Neural progenitor cell (in vitro differentiated cells): ENCODE measurements at places on chromosomes 12 and 14.

DNA sequence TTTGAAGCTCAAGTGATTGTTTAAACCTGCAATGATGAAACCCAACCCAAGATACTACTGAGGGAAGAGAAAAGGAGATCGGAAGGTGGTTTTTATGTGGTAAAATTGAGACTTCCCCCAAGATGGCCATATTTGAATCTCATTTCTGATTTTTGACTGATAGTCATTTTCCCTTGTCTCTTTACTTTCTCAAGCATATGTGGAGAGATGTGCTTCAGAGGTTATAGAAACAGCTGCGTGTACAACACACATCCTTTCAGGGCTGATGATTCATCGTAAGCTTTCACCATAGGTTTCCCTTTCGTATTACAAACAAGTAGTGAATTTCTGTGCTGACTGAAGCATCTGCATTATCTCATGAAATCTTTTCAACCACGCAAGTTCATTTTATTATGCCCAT lies 276.2 kb downstream of the EMP1 start:
- no peak for DNase-seq

GRCh38 chr14:95274279-95274678 lies 45.4 kb downstream of the CLMN start:
- DNase-seq = no peak

GRCh38 chr12:120936197-120936596 lies 32.0 kb upstream of the SPPL3 start:
- no peak for DNase-seq

DNA sequence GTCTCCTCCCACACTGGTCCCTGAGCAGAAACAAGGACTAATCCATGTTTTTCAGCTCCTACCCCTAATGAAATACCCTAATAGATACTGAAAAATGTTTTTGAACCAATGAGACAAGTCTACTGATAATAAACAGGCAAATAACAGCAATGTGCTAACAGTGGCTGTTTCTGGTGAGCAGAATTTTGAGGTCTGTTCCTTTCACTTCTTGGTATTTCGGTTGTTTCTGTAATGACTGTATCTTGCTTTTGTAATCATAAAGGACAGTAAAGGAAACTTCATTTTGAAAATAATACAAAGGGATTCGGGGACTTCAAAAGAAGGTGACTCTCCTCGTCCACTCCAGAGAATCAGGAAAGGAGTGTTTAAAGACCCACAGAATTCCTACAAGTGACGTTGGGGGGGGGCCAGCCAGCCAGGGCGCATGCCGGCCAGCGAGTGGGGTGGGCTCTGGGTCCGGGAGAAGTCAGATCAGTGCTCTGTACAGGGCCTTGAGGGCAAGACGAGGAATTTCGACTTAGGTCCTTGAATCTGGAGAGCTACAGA lies 1.1 kb upstream of the CD9 start:
- no peak for DNase-seq

- no peak for DNase-seq
Observed at GRCh38 chr12:119630962-119631550, 36.9 kb upstream of the PRKAB1 start.

- DNase-seq = no peak
Observed at GRCh38 chr12:89414322-89414721, 62.0 kb upstream of the DUSP6 start.

GRCh38 chr14:89242652-89243279 lies 174.3 kb downstream of the FOXN3 start:
- no peak for DNase-seq

DNA sequence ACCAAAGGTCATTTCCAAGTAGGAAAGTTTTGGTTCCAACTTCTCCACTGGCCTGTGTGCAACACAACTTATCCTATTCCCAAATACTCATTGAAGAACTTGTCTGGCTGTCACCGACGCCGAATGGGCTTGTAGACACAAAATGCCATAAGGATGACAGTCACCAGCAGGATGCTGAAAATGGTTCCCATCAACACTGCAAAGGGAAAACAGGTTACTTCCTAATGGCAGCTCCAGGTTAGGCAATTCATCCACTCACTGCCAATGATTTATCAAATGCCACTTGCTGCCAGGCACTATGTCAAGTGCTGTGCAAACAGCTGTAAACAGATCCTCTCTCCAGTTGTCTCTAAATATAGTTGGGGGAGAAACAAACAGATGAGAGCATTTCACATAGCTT lies 6.1 kb downstream of the C12orf76 start:
- no peak for DNase-seq

DNA sequence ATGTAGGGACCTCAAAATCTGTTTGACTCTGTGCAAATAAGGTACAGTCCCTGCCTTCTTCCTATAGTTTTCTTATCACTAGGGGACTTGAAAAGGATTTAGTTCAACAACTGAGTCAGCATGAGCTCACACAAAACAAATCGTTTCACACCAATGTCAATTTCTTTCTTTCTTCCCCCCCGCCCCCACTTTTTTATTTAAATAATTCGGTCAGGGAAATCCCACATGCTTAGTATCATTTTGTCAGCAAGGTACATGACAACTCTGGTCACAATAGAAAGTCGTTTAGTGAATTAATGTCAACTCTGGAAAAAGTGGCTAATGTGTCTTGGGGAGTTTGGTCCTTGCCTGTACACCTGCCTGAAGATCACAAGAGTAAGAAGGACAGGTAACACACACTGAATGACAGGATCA lies 232.2 kb upstream of the PLEKHG7 start:
- no peak for DNase-seq

- DNase-seq = no peak
Observed at GRCh38 chr14:104514156-104514848, 65.3 kb upstream of the C14orf180 start.

GRCh38 chr12:55051197-55051947 lies 31.6 kb downstream of the NEUROD4 start:
- no peak for DNase-seq

- DNase-seq = peak; percentile 54
Observed at GRCh38 chr12:45388545-45388944, 172.7 kb downstream of the ANO6 start.

- DNase-seq = peak; percentile 79
Observed at GRCh38 chr12:5432011-5432400, at the start of gene NTF3. TSS of gene NTF3 (plus strand) at chr12:5432108. CDS start at chr12:5432325, 217 bp downstream.

- DNase-seq = no peak
Observed at GRCh38 chr12:101876322-101876860, 989 bp upstream of the DRAM1 start.

DNA sequence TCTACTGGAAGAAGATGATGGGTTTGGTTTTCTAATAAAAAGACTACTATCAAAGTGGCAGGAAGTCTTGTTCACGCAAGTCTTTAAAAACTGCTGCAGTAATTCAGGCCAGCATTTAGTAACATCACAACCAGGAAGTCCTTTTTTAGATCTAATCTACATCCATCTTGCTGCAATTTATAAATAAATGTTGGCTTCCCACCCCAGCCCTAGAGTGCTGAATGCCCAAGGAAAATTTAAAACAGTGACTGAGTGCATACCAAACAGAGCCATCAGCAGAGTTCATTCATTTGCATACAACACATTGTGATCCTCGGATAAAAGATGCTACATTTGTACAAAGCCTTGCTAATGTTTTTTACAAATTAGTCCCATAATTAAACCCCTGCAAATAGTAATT lies 72.1 kb downstream of the PHLDA1 start:
- no peak for DNase-seq

GRCh38 chr14:93068711-93069110 lies 47.0 kb downstream of the ITPK1 start:
- no peak for DNase-seq

DNA sequence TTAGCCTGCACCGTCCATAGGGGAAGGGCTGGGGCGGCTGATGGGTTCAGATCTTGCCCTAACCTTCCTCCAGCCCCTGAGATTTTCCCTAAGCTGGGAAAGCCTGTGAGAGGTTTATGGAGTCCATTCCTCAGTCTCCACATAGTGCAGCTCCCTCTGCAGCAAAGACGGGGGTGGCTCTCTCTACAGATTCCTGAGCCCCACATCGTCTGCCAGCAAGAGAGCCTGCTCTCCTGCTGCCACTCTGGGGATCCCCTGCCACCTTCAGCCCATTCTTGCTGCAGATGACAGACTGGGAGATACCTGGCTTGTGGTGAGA lies 3.1 kb downstream of the SMIM41 start:
- no peak for DNase-seq

DNA sequence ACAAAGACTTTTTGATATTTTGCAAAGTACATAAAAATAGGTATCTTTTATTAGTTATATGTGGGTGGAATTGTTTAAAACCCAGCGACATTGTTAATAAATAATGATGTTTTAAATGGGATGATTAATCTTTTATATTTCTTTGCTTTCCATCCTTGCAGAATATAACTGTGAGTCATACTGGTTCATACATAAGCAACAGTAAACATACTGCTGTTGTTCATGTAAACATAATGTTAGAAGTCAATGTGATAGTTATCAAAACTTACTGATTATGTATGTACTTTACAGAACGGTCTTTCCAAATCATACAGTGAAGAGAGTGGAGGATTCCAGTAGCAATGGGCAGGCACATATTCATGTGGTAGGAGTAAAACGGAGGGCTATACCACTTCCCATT lies 119.8 kb downstream of the ARID2 start:
- DNase-seq = no peak

DNA sequence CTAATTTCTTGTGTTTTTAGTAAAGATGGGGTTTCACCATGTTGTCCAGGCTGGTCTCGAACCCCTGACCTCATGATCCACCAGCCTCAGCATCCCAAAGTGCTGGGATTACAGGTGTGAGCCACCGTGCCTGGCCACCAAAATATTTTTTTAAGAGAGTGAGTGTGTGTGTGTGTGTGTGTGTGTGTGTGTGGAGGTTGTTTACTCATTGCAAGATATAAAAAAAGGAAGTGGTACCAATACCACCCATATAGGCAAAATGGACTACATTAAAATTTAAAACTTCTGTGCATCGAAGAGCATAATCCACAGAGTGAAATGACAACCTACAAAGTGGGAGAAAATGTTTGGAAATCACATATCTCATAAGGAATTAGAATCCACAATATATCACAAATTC lies 15.5 kb upstream of the CLEC2A start:
- DNase-seq = no peak

DNA sequence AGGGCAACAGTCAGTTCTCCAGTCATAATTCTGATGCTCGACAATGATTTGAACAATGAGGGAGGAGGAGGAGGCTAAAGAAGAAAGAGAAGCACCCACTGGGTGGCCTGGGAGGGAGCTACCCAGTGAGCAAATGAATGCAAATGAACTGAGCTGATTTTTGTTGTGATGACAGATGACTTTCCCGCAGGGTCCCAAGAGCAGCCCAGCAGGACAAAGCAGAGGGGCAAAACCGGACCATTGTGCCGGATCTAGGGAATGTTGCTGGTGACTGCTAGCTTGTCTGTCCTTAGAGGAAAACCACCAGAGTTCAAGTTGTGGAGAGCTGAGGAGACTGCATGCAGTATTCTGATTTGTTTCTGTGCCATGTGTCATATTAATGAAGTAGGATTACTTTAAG lies 162.8 kb downstream of the MON2 start:
- DNase-seq = peak; percentile 50
